Stimulated activated CD8-positive, alpha-beta memory T cell treated with anti-CD3 and anti-CD28 coated beads, Interleukin-15, amount 100 ng/mL, for 48 hours (primary cell): ENCODE measurements at places on chromosomes 5 and 9.

- no peak for DNase-seq
These were observed 39.2 kb upstream of the NKD2 start for GRCh38 chr5:969408-969839.

- no peak for DNase-seq
These were observed 11.4 kb downstream of the ABO start for GRCh38 chr9:133263557-133263956.

GRCh38 chr9:121559183-121559582 lies 59.5 kb upstream of the GGTA1 start:
- no peak for DNase-seq

- no peak for DNase-seq
These were observed 73.1 kb downstream of the PDE6A start for GRCh38 chr5:149871471-149871870.

DNA sequence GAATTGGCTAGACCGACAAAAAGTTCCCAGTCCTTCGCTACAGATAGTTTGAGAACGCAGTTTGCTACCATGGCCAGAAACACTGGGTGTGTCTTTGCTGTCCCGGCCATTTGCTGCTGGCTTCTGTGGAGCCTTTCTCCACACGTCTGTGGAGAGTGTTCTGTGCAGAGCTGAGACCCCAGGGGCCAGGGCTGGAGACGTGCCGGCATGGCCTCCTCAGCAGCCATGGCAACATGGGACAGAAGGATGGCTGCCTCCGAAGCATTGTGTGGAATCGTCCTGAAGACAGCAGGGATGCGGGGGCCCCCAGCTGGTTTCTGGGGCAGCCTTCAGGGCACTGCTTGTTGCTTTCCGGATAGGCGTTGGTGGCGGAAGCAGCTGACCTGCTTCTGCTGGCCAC lies 142.8 kb downstream of the GADD45G start:
- DNase-seq: no peak

- DNase-seq: no peak
These were observed 221.2 kb downstream of the GABRG2 start for GRCh38 chr5:162288647-162289296.
